Activated CD4-positive, alpha-beta T cell treated with anti-CD3 and anti-CD28 coated beads, Interleukin-2, Interleukin-6, amounts not matched to agents 100 ng/mL and 50 ng/mL, durations not matched to agents 16 hours and 8 hours (primary cell): ENCODE measurements at places on chromosomes 16 and 17.

GRCh38 chr16:8751481-8752311 is 45.7 kb downstream of the TMEM186 start:
- DNase-seq = no peak

DNA sequence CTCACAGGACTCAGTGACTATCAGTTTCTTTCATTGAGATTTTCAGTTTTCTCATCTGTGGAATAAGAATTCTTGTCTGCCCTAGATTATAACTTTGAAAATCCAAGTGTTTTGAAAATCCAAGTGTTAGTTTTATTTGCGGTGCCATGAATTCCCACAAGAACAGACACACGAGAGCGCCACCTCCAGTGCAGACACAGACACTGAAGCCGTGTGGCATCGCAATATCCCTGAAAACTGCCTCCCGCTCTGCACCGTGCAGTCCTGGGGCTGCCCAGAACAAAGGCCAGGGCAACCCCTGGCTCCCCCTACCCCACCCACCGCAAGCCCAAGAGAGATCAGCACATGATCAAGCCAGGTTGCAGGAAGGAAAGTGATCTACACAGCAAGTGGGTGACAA is 229.5 kb upstream of the ASIC2 start:
- DNase-seq = no peak

DNA sequence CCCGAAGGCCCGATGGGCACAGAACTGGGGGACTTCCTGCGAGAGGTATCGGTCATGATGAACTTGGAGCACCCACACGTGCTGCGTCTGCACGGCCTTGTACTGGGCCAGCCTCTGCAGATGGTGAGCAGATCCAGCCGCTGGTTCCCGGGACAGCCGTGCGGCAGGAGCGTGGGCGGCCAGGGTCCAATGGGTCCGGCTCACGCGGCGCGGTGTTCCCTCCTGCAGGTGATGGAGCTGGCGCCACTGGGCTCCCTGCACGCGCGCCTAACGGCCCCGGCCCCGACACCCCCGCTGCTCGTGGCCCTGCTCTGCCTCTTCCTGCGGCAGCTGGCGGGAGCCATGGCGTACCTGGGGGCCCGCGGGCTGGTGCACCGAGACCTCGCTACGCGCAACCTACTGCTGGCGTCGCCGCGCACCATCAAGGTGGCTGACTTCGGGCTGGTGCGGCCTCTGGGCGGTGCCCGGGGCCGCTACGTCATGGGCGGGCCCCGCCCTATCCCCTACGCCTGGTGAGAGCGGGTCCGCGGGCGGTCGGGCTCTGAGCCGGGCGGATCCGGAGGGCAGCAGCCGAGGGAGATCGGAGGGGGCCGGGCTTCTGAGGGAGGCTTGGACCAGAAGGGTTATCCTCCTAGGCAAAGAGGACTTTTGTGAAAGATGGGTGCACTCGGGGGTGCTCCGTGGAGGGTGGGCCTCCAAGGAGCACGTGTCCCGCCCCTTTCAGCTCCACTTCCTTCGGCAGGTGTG is 3.0 kb downstream of the TNK1 start:
- peak; percentile 82 for DNase-seq

DNA sequence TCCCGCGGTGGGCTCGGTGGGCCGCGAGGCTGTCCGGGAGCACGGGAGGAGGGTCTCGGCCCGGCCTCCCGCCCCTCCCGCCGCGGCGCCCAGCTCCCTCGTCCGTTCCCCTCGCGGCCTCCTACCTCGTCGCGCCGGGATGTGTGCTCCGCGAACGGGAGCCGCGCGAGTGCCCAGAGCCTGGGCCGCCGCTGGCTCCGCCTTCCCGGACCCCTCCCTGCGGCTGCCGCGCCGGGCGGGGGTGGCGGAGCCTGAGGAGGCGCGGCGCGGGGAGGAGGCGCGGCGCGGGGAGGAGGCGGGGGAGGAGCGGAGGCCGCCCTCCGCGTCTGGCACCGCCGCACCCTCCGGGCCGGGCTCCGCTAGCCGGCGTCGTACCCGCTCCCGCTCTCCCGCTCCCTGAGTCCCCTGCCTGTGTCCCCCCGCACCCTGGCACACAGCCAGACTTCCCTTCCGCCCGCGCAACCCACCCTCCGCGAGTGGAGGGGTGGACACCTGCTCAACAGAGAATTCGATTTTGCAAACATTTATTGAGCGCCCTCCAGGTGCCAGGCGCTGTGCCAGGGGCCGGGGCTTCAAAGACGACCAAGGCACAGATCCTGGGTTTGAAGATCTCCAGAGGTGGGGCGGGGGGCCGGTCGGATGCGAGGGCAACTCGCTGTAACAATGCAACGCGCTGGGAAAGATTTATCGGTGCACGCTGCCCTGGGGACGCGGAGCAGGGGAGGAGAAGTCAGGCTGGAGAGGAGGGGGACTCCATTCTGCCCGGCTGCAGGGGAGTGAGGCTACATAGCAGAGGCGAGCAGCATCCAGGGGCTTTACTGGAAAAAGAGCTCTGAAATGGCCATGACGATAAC is at the start of gene MPP3:
Gene MPP3 (minus strand): TSS at position 171 of the 854 bp plus-strand sequence. CDS start 1,240 bp downstream, outside the sequence.
- DNase-seq = peak; percentile 12

GRCh38 chr16:83973581-83974385 is 5.7 kb downstream of the NECAB2 start:
- DNase-seq = no peak

- DNase-seq = no peak
Observed at GRCh38 chr16:89444151-89444723, 46.1 kb downstream of the ANKRD11 start.

DNA sequence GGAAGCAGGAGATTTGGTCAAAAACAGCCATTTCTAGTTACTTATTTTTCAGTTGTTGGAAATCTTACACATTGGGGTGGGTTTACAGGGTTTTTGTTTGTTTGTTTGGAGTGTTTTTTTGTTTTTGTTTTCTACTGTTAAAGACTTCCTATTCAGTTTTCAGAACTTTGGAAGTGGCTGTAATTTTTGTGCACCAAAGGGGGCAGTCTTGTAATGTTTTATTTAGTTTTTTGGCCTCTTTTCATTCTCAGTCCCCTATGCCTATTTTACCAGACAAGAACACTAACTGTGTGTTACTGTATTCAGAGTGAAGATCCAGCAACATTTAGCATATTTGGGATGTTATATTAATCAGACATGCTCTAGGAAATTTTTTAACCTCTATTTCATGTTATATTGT is 20.6 kb downstream of the TPPP3 start:
- DNase-seq = peak; percentile 9

GRCh38 chr16:47465919-47466630 is 4.9 kb downstream of the PHKB start:
- DNase-seq = no peak

- peak; percentile 80 for DNase-seq
Observed at GRCh38 chr17:45235416-45236281, 14.0 kb downstream of the FMNL1 start.

GRCh38 chr17:71765437-71765836 is 355.4 kb upstream of the SOX9 start:
- no peak for DNase-seq

DNA sequence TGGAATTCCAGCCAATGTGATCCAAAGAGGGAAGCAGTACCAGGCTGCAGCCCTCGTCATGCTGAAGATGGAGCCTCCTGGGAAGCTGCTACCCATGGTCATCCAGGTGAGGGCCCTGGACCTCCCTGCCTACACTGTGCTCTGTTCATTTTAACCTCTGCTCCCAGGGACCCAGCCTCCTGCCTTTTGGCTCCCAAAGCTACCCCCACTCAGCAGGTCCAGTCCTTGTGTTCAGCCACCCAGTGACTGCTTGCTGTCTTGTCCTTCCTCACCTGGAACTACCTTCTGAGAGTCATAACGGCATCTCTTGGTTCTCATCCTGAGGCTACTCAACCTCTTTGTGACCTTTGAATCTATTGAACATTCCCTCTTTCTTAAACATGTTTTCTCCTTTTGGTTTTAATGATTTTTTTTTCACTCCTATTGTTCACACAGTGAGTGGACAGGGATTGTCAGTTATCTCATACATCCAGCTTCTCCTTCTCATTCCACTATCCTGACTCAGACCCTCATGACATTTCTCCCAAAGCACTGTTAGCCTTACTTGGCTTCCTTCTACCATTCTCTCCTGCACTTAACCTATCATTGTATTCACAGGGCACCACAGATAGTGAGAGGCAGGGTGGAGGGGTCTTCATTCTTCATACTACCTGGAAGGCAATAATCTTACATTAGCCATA is 53.3 kb downstream of the GOSR1 start:
- DNase-seq = no peak

DNA sequence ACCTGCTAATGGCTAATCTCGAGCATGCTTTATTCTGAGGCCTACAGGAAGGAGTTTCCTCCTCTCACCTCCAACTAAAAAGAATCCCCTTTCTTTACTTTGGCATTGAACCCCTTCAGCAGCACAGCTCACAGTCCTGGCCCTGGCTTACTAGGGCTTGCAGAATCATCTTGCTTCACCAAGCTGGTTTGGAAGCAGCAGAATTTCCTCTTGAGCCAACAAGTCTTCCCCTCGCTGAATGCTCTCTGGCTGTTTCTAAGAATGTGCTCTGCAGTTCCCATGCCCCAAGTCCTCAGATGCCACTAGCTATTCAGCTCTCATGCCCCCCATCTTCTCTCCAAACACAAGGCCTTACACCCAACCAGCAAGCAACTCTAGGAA is 271.2 kb downstream of the NTN1 start:
- DNase-seq = no peak

DNA sequence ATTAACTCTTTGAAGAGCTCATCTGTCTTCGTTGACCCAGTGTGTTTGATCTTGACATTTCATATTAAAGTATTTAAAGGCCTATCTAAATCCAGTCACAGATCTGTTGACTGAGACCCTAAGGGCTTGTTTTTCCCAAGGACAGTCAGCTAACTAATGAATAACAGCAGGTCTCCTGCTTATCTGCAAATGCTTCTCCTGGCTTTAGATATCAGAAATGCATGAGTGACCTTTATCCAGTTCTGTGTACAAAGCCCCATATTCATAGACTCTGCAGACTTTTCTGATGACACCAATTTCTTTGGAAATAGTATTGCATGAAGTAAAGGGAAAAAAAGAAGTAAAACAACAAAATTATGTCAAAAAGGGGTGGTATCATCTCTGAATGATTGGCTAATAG is 70.3 kb downstream of the YPEL2 start:
- DNase-seq = no peak

GRCh38 chr16:15899538-15900100 is 11.2 kb upstream of the CEP20 start:
- peak; percentile 87 for DNase-seq

DNA sequence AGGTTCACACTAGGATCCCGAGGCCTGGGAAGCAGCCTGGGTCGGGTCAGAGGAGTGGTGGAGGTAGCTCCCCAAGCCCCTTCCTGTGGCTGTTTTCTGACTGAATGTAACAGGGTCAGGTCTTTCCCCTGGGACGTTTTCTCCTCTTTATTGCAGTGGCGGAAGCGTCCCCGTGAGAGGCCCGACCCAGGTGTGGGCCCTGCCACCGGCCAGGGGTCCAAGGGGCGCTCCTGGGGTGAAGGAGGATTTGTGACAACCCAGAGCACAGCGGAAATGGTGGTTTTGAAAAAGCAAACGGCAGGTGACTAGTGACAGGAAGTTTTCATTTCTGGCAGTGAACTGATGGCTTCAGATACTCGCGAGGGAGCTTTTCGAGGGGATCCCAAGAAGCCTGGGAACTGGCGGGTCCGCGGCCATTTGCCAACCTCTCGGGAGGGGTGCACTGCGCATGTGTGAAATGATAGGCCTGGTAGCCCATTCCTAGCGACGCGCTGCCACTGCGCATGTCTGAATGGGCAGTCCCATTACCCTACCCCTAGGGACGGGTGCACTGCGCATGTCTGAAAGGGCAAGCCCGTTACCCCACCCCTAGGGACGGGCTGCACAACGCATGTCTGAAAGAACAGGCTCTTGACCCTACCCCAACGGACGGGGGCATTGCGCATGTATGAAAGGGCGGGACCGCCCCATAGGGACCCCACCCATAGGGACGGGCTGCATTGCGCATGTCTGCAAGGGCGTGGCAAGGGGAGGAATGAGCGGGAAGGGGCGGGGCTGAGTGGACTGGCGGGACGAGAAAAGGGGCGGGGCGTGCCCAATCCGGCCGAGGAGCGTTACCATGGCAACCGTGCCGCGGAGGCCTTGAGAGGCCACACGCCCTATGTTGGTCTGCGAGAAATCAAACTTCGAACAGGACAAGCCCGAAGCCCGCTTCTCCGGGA is 1747.9 kb downstream of the TP53TG3F start:
- no peak for DNase-seq

DNA sequence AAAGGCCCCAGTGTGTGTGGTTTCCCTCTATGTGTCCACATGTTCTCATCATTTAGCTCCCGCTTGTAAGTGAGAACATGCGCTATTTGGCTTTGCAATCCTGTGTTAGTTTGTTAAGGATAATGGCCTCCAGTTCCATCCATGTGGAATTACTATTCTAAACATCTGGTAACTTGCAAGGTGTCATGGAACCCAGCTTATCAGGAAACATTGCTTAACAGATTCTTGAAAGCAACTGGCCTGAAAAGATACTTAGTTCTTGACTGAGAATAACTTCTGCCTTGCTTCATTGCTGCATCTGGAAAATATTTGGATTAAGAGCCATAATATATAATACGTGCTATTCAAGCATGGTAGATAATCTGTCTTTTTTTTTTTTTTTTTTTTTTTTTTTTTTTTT is 27.8 kb downstream of the PAFAH1B1 start:
- DNase-seq = no peak

- no peak for DNase-seq
Observed at GRCh38 chr16:1395444-1396031, 19.0 kb downstream of the UNKL start.

DNA sequence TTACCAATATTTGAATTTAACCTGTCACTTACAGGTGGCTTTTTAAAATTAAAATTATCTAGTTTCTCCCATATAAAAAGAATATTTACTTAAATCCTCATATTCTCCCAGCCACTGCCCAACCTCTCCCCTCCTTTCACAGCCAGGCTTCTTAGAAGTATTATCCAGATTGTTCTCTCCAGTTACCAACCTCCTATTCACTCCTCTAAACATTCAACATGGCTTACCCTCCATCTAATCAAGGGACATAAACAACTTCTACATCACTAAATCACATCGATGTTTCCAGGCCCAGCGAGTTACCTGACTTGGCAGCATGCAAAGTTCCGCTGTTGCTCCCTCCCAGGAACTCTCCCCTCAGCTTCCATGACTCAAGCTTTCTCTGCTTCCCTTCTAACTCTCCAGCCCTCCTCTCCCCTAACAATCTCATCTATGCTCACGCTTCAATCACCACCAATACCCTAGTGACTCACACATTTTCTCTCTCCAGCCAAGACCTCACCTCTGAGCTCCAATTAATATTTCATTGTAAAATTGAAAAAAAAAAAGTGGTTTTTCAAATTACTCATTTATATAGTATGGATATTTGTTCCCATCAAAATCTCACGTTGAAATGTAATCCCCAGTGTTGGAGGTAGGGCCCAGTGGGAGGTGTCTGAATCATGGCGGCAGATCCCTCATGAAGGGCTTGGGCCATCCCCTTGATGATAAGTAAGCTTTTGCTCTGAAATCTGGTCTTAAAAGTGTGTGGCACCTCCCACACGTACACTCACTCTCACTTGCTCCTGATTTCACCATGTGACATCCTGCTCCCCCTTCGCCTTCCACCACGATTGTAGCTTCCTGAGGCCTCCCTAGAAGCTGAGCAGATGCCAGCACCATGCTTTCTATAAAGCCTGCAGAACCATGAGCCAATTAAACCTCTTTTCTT is 88.5 kb downstream of the HELZ start:
- DNase-seq = peak; percentile 19

GRCh38 chr17:79338152-79338551 is 263.5 kb downstream of the ENGASE start:
- no peak for DNase-seq
